ENCODE measurements at places on chromosomes 5 and 9.
A peak's percentile ranks its signal among the peaks of the same experiment; 100 is the strongest.

DNA sequence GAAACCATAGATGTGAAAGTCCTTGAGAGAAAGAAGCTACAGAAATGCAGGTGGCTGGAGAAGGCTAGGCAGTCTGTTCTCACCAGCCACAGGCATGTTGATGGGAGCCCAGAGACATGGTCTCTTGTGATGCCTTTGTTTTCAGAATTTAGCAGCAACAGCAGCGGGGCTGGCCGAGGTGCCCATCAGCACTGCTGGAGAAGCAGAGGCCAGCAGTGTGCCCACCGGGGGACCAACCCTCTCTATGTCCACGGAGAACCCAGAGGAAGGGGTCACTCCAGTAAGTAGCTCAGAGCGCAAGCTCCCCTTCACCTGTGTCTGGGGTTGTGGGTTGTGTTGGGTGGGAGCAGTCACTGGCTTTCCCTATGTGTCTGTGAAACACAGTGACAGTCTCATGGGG is 59.6 kb downstream of the COL15A1 start:
- DNase-seq = peak; percentile 9

- no peak for DNase-seq
These were observed 360.5 kb downstream of the BNC2 start for GRCh38 chr9:16509997-16510396.

DNA sequence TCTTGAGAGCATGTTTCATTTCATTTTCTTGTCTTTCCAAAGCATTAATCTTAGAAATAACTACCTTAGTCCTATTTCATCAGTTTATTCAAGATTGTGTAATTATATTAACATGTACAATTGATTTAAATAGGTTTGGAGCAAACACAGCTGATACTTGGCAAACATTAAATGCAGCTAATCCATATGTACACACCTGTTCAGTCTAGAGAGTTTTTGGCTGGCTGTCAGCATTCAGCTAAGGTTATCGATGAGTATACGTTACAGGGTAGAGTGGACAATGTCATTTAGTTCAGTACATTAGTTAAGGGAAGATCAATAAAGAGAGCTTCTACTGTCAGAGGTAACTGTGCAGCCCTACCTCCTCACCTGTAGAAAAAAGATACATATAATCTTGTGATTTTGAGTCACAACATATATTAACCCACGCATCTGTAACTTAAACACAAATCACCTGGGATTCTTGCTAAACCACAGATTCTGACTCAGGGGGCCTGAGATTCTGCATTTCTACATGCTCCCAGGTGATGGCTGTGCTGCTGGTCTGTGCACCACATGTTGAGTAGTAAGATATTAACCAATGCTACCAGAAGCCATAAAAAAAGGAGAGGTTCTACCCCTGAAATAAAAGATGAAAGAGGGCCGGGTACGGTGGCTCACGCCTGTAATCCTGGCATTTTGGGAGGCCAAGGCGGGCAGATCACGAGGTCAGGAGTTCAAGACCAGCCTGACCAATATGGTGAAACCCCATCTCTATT is 34.1 kb upstream of the PCA3 start:
- DNase-seq = no peak

GRCh38 chr9:135156525-135157510 is 69.3 kb downstream of the OLFM1 start:
- peak; percentile 27 for DNase-seq

DNA sequence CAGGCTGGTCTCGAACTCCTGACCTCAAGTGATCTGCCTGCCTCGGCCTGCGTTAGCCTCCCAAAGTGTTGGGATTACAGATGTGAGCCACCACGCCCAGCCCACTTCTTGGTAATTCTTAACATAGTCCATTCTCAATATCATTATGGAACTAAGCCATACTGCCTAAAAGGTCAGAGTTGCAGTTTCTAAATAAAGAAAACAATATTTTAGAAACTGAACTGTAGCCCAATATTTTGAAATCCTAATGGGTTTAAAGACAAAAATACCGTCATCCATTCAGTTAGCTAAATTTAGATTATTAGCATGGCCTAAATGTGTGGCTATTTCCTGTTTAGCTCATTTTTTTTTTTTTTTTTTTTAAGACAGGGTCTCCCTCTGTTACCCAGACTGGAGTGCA is 99.5 kb downstream of the USP20 start:
- no peak for DNase-seq

DNA sequence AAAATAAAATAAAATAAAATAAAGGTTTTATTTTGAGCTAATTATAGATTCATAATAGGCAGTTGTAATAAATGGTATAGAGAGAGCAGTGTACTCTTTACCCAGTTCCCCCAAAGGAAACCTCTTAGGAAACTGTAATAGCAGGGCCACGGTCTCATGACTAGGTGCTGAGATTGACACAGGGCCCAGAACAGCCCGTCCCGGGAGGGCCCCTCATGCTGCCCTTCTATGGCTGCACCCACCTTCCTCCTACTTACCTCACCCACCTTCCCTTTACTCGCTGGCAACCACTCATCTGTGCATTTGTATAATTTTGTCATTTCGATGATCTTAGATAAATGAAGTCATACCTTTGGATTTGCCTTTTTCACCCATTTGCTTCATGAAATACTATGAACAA is 16.1 kb downstream of the CACNA1B start:
- DNase-seq = no peak

DNA sequence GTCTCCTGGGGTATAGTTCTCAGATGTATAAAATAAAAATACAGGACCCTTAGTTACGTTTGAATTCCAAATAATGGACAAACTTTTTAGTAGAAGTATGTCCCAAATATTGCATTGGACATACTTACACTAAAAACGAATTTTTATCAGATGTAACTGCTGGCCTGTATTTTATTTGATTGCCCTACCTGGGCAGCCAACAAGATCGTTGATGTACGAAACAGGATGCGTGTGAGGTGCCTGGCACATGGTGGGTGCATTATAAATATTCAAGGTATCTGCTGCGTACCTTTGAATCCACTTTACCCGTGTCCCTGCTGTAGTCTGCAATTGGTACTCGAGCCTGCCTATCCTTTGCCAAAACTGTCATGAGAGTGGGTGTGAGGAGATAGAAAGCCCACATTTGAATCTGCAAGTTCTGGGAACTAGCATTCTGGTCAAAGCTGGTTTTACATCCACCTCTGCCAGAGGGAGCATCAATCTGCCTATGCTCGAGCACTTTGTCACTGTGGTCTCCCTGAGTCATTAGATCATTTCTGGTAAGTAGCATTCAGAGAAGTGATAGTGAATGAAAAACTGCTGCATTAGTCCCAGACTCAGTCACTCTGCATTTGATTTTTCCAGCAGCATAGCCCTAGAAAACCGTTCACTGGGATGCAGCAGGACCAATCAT is 133.7 kb upstream of the IQGAP2 start:
- peak; percentile 63 for DNase-seq

- no peak for DNase-seq
These were observed 7.0 kb downstream of the DIPK1B start for GRCh38 chr9:136719195-136719880.

DNA sequence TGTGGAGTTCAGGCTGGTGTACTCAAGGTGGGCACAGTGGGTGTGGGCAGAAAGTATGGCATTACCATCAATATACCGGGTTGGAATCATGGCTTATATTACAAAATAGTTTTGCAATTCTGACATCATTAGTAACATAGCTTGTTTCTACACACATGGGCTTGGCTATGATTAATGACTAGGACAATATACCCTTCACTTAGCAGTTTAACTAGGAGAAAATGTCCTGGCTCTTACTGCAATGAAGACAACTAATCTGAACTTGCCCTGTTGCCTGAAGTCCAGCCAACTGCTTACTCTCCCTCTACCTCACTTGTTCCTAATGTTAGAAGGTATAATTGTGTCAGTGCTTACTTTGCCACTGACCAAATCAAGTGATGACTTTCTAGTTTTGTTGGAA is 612.5 kb downstream of the EFNA5 start:
- no peak for DNase-seq

DNA sequence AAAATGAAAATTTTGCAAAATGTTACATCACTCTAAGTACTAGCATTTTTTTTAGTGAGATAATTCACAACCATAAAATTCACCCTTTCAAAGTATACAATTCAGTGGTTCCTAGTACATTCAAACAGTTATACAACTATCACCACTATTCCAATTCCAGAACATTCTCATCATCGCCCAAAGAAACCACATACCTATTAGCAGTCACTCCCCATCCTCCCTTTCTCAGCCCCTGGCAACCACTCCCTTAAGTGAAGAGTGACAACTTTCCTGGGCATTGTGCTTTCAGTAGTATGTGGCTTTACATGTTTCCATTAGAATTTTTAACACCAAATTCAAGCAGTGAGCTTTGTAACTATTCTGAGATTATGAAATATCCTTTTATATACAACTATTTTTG is 81.4 kb downstream of the RASEF start:
- DNase-seq = no peak

- DNase-seq = no peak
These were observed 638.8 kb downstream of the LRRC70 start for GRCh38 chr5:63217422-63217821.

GRCh38 chr9:34783951-34784487 is 74.1 kb upstream of the CCL21 start:
- no peak for DNase-seq

- no peak for DNase-seq
These were observed 161.6 kb downstream of the C5orf15 start for GRCh38 chr5:133806847-133807246.

GRCh38 chr5:54347221-54347865 is 37.0 kb upstream of the ARL15 start:
- DNase-seq = no peak

DNA sequence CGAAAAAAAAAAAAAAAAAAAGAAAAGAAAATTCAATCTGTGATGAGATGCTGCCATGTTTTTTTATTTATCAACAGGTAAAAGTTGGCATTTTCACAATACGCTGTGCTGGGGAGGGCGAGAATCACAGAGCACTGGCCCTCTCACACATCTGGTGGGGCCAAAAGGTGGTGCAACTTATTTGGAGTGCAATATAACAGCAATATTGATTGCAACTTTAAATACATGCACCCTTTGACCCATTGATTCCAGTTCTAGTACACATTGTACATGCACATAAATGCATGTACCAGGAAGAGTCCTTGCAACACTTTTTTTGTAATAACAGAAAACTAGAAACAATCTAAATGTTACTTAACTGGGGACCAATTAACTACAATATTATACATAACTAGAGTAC is 159.1 kb downstream of the DAB2IP start:
- DNase-seq = no peak

DNA sequence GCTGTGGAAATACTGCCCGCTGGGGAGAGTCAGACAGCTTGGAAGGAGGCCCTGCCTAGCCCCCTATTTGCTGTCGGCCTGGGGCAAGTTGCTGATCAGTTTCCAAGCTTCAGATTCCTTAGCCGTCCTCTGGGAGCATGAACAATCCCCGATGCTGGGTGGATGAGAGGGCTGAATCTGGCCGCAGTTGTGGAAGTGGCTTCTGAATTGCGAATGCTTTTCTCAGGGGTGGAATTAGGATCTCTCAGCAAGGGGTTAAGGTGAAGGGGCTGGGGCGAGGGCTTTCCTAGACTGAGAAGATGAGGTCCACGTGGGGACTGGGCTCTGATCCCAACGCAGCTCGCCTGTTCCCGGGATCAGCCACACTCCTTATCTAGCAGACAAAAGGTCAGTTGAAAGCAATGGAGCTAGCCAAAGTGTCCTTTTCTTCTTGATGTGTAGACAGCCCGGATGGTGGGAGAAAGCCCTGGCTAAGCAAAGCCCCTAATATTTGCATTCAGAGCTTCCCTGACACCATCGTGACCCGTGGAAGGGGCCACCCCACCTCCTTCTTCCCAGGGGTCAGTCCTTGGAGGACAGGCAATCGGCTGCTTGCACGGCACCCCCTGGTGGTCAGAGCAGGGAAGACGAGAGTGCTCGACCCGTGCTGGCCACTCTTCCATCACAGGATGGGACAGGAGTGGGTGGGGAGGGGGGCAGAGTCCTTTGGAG is 54.9 kb downstream of the COL15A1 start:
- DNase-seq = peak; percentile 63

DNA sequence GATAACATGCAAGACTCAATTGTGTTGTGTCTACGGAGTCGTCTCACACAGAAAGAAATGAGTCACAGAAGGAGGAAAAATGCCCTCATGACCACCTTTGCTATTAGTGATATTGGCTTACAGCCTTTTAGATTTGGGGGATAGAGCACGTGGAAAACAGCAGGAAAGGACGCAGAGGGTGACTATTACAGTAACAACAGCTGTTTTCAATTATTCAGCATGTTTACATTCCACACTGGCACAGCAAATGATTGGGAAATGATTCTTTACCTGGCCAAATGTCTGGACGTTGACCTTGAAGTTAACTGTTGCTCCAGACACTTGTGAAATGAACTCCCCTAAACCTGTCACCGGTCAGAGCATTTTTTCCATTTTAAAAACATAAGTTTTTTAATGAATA is 46.8 kb downstream of the APTX start:
- no peak for DNase-seq

DNA sequence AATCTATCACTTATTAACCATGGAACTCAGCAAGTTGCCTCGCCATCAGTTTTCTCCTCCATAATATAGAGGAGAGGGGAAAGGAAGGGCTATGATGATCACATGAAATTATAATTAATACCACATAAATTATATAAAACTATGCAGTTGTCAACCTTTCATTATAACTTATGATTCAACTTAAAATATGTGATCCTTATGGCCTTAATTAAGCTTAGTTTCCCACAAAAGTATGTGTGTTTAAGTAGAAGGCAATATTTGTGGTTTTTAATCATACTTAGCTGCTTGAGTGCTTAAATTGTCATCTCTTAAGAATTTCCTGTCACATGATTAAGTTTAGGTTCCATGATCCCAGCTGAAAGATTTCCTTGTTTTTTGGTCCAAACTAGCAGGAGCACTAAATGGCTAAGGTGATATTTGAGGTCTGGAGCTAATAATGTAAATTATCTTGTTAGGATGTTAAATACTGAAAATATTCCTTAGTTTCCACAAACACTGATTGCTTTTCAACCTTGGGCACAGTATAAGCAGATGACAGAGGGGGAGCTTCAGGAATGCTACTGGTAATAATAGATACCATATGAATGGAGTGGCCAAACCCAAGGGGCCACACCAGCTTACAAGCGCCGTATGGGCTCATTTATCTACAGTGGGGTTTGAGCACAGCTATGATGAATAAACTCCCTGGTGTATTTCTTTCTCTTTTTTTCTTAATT is 26.4 kb upstream of the F2R start:
- DNase-seq = no peak

- no peak for DNase-seq
These were observed 43.5 kb downstream of the ADAMTS2 start for GRCh38 chr5:179301796-179302195.

- DNase-seq = no peak
These were observed 40.2 kb downstream of the STK10 start for GRCh38 chr5:172147857-172148256.

DNA sequence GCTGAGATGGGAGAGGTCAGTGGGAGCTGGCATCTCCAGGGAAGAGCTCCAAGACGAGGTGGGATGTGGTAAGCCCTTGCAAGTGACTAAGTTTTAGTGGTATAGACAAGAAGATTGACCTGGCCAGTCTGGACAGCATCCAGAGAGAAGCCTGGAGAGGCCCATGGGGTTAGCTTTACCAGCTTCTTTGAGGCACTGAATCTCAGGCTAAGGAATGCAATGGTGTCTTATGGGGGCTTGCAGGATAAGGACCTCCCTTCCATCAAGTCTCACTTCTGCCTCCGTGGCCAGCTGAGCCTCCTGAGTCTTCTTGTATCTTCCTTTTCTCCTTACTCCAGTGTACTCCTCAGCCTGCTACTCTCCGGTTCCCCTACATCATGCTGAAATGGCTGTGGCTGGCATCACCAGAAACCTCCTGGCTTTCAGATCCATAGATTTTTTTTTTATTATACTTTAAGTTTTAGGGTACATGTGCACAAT is 56.5 kb upstream of the JADE2 start:
- no peak for DNase-seq

GRCh38 chr9:84688956-84689355 is 19.4 kb downstream of the NTRK2 start:
- DNase-seq = no peak

Measured in activated CD4-positive, alpha-beta memory T cell treated with anti-CD3 and anti-CD28 coated beads, Interleukin-2, amount 10 ng/mL, durations not matched to agents 7 days and 5 days (primary cell).